HCEC 1CT (cell line): ENCODE measurements at places on chromosomes 5 and 9.
A peak's percentile ranks its signal among the peaks of the same experiment; 100 is the strongest.

- no peak for DNase-seq
Measured at GRCh38 chr5:90305041-90305720, 104.4 kb downstream of the CETN3 start.

- no peak for DNase-seq
Measured at GRCh38 chr9:114850871-114851270, 45.0 kb upstream of the TNFSF15 start.

DNA sequence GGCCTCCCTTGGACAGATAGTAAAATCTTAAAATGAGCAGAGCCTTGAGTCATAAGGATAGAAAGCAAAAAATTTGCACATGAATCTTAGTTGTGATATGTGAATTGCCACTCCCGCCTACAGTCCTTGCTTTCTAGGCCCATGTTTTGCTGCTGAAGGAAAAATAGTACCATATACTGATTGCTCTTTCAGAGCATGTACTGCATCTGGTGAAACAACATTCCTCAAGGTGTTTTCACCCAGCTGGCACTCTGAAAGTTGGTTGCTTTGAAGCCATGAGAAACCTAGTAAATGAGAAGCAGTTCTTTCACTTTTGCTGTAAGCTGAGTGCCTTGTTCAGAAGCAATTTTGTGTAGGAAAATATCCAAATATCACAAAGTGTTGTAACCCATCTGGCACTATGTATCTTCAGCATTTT is 10.3 kb downstream of the CDC37L1 start:
- no peak for DNase-seq

DNA sequence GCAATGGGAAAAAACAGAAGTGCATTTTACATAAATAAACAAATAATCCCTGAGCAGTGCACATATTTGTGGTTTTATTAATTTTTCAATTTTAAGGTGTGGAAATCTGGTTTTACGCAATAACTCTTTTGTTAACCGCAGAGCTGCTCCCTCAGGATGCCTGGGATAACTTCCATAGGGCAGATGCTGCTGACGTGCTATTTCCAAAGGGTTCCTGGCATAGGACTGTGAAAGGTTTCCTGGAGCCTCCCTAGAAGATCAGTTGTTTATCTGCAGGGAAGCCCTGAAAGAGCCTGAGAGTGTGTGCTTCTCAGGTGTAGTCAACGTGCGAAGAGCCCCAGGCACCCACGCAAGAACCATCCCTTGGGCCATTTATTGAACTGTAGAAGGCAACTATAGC is 443.5 kb downstream of the PLK2 start:
- peak; percentile 18 for DNase-seq

DNA sequence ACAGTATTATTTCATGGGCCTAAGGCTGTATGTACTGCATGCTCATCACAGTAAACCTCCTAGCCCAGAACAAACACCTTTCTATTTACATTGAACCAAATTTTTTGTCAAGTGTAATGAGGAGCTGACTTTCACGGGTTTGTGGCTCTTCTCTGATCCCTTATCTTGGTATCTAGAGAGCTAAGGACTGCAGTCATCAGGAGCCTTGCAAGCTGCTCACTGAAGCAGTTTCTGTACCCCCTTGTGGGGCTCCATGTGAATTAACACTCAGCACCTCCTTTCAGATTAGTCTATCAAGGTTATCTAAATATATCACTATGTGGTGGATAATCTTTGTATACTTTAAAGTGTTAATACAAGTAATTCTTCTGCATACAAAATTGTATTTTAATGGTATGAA is 108.2 kb downstream of the AUH start:
- DNase-seq = peak; percentile 30

GRCh38 chr5:6436715-6437331 is 11.8 kb upstream of the UBE2QL1 start:
- no peak for DNase-seq

- no peak for DNase-seq
Measured at GRCh38 chr5:175830586-175831300, 40.6 kb upstream of the CPLX2 start.

DNA sequence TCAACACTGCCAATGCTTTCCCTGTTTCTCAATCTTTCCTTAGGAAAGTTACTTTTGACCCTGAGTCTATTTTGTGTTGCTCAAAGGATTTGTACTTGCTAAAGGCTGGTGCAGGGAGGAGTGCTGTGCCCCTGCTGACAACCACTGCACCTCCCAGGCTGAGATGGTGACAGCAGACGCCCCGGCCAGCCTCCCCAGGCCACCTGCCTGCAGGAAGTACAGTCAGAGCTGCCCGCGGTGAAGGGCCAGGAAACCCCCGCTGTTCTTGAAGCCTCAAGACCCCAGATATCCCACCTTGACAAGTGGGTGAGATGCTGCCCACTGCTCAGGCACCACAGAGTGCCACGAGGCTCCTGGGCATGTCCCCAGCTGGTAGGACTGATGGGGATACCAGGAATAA is 44.2 kb upstream of the CKMT2 start:
- DNase-seq = no peak

DNA sequence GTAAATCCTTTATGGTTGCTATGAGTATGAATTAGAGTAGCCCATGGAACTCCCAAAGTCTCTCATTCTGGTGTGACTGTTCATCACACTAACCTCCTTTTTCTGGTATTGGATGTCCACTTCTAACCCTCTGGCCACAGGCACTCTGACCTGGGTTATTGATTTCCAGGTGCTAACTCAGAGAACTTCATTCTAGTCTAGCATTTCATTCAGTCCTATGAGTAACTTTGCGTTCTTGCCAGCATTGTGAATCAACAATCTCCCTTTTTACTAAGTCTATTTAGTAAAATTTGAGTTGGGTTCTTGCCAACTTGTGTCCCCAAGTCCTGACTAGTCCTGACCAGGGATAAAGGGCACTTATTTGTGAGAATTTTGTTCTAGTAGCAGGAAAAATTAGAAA is 103.5 kb downstream of the SNX18 start:
- no peak for DNase-seq

DNA sequence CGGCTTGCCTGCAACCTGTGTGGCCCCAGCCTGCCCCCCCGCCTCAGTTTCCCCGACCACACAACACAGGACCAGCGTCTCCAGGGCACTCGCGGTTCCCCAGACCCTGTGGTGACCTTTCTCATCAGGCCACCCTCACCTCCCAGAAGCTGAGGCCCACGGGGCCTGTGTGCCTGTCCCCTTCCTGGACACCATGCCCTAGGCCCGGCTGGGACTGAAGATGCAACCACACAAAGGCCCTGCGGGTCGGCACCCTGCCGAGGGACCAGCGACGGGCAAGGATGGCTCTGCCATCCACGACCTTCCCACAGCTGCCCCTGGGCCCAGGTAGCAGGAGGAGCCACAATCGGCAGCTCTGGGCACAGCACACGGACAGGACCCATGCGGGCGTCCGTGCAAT is 34.8 kb downstream of the SLC12A7 start:
- DNase-seq = no peak

- peak; percentile 18 for DNase-seq
Measured at GRCh38 chr5:174323878-174324281, 278.4 kb downstream of the NSG2 start.

- DNase-seq = no peak
Measured at GRCh38 chr5:167453246-167454030, 838.0 kb upstream of the WWC1 start.

- DNase-seq = no peak
Measured at GRCh38 chr9:117868594-117868993, 164.4 kb downstream of the TLR4 start.

- DNase-seq = no peak
Measured at GRCh38 chr9:9846557-9846956, 766.2 kb downstream of the PTPRD start.

DNA sequence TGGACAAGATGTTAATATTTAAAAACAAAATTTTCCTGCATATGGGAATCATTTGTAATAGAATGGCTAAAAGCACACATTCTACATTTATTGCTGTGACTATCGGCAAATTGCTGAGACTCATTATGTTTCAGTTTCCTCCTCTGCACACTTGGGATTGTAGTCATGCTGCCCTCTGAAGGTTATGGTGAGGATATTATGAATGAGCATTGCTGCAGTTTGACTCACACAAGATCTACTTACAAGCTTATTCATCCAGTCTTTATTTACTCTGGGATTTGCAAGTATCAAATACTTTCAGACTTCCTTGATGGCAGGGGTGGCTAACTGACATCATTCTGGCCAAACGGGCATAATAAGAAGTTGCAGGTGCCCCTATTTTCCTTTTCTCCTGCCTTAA is 9.5 kb upstream of the NFIL3 start:
- peak; percentile 96 for DNase-seq

GRCh38 chr9:3507395-3508077 is 18.3 kb downstream of the RFX3 start:
- no peak for DNase-seq

- peak; percentile 65 for DNase-seq
Measured at GRCh38 chr5:35626108-35626507, 8.4 kb downstream of the SPEF2 start.

DNA sequence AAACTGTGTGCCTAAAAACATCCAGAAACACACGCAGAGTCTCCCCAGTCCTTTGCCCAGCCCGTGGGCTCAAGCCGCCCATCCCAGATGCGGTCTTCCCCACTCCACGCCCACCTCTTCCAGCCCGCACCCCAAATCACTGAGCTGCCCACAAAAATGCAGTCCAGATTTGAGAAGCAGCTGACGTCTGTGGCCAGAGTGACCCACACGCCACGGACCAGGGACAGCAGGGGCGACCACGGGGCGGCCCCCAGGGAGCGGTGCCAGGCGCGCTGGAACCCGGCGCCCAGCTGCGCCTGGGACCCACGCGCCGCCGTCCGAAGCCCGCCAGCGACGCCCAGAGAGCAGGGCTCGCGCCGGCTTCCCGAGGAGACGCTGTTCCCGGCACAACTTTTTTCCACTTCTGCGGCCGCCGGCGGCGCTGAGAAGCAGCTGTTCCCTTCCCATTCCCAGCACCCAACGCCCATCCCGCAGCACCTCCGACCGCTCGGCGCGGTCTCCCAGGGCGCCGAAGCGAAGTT is 674 bp downstream of the LHFPL2 start:
- DNase-seq = peak; percentile 72

- no peak for DNase-seq
Measured at GRCh38 chr5:95191330-95191729, 93.6 kb downstream of the MCTP1 start.

DNA sequence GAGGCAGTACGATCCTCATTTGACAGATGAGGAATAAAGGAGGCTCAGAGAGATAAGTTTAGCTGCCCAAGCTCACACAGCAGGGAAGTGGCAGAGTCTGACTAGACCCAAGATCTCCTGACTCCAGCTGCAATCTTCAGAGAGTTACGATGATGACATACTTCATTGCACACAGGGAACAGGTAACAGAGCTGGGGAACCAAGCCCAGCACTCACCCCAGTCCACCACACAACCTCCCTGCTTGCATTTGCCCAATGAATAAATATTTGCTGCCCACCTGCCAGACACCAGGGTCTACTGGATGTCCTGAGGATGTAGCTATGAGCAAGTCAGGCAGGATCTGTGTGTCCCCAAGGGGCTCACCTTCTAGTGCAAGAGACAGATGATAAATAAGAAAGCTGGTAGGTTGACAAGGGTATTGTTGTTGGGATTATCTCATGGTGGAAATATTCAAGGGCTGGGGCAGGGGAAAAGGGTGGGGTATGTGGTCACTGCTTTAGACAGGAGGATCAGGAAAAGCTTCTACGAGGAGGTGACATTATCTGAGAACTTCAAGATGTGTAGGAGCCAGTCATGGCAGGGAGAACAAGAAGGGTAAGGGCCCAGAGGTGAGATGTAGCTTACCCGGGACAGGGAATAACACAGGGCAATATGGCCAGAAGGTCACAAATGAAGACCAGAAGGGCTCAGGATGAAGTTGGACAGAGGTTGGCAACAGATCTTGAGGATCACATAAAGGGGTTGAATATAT is 28.6 kb upstream of the CPEB4 start:
- DNase-seq = no peak

DNA sequence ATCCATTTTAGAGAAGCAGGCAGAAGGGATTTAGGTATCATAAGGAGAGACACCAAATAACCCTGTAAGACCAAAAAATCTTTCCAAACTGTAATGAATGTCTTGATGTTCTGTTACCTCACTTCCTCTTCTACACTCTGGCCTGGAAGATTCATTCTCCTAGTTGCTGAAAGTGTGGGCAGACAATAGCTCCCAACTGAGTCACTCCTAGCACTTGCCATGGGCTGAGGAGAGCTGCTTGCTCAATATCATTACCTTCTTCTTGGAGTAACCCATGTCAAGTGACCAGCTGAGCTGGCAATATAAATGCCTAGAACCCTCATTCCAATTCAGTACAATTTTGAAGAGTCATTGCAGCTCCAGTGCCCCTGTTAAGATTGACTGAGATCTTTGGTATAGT is 1985.5 kb upstream of the CDH6 start:
- no peak for DNase-seq

- peak; percentile 78 for DNase-seq
Measured at GRCh38 chr5:14676320-14676719, 11.8 kb downstream of the OTULIN start.

DNA sequence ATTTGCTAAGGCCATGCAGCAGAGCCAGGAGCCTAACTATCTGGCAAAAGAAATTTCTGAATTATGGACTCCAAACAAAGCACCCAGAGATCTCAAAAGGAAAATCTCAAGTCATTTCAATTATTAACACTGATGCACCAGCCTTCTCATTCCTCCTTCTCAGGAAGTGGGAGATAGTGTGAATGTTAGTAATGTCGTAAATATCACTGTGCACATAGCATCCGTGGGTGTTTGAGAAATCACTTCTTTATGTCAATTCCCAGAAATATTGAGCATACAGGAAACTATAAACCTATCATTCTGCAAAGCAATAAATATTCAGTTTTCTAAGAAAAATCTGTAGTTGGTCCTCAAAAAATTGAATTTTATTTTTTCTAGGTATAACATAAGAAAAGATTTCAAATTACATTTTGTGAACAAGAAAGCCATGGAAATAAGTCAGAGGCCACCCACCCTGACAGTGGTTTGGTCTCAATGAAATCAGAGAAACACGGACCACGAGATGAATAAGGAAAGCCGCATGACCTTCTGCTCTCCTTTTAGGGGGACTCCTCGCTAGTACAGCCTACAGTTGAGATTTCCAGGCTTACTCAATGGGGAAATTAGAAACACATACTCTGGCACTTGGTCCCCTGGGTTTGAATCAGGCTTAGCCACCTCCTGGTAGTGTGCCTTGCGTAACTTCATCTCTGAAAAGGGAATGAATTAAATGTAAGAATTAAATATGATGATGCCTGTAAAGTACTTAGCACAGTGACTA is 120.6 kb downstream of the DIRAS2 start:
- DNase-seq = no peak
